ENCODE measurements at places on chromosomes 11 and 22.

DNA sequence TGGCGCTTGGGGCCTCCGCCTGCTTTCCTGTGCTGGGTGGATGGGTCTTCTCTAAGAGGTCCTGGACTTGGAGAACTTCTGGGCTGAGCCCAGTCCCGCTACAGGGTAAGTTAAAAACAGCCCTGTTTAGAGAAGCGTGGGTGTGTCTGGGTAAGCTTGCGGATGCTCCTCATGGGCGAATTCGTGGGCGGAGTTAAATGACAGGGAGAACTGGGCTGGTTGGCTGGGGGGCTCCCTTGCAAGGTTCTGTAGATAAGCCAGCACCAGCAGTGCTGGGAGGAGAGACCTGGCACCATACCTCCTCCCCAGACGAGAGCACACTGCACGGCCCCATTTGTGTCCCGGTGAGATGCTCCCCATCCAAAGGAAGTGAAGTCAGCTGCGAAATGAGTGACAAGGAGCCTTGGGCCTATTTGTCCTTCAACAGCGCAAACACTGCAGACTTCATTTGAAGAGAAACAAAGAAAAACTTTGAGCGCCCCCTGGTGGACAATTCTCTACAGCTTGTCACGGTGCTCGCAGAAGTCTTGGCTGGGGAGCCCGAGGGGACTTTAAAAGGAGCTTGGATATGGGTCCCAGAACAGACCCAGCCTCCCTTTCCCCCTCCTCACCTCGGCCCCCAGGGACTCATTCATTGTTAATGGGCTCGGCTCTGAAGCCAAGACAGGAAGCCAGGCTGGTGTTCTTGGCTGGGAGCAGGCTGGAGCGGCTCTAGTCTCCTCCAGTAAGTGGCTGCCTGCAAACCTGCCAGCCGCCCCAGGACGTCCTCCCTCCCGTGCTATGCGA is 39.5 kb downstream of the TP53I11 start:
- no peak for DNase-seq

- DNase-seq = no peak
Measured at GRCh38 chr22:28172892-28173670, 254.0 kb upstream of the PITPNB start.

DNA sequence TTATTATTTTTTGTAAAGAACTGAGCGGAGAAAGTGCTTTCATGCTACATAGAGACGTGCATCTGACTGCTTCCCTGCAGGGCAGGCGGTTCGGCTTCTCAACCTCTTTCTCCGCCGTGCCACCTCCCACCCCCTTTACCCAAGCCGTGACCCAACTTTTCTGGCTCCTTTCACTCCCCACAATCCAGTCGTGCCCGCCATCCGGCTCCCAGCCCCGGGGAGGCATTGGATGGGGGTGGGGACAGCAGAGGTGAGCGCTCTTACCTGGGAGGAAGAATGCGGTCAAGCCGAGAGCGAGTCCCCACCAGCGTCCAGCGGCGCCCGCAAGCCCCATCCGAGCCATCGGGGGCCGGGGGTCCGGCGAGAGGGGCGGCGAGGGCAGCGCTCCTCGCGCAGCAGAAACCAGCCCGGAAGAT is 781 bp downstream of the NECTIN1 start:
- no peak for DNase-seq

DNA sequence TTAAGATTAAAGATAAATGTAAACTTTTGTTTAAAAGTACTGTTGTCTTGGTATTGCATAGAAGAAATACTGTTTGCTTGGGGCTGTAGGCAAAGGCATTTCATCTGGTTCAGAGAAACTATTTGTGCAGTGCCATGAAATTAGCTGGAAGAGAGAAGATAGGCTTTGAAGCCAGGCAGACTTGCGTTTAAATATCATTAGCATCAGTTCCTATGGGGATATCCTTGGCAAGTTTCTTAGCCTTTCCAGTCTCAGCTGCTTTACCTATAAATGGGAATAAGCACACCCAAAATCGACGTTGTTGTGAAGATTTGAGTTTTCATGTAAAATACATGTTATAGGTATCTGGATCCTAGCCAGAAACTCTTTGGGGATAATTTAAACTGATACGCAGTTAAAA is 133.9 kb downstream of the FBXO7 start:
- DNase-seq = no peak

- DNase-seq = no peak
Measured at GRCh38 chr11:95584589-95584988, 205.0 kb downstream of the FAM76B start.

DNA sequence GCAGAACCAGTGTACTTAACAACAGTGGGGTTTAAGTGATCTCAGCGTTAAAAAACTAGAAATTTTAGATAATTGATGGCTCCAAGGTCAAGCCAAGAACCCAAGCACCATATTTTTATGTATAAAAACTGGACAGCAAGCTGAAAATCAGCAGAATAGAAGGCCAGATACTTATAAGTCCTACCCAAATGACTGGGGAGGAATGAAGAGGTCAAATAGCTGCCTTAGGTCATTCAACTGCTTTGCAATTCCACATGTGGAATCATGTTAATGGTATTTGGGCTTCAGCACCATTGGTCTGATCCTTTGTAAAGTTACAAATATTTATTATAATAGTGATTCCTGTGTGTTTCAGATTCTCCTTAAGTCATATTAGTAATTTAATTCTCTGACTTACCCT is 108.4 kb downstream of the FAT3 start:
- no peak for DNase-seq

DNA sequence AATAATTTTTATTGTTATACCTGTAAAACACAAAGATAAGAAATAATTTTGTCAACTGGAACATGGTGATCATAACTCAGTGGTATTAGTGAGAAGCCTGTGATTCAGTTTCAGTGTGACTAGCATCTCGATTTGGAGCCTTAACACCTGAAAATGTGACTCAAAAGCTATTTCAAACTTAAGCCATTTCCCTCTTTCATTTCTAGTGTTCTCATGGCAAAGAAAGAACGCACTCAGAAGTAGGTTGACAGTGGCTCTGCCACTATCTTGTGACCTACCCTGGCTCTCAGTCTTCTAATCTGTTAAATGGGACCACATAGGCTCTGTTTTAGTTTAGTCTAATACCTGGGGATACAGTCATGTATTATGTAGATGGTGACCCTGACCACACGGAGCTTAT is 62.7 kb downstream of the ISX start:
- no peak for DNase-seq

Data from upper lobe of left lung (tissue), 6 donors.